Calu3 (cell line): ENCODE measurements at places on chromosomes 3 and 15.

DNA sequence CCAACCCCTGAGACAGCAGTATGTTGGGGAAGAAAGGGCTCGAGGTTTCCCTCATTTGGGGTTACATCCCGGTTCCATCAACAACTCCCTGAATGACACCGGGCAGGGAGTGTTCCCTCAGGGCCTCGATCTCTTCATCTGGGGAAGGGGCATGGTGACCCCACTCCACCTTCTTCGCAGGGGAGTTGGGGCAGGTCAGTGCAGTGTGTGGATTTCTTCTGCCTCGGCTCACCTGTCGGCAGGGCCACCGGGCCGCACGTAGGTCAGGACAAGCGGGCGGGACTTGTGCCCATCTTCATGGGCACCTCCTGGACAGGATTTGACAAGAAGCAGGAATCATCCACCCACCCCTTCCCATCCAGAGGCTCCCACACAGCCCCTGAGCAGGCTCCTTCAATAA is 17.4 kb downstream of the GRIP2 start:
- DNase-seq, result no peak

DNA sequence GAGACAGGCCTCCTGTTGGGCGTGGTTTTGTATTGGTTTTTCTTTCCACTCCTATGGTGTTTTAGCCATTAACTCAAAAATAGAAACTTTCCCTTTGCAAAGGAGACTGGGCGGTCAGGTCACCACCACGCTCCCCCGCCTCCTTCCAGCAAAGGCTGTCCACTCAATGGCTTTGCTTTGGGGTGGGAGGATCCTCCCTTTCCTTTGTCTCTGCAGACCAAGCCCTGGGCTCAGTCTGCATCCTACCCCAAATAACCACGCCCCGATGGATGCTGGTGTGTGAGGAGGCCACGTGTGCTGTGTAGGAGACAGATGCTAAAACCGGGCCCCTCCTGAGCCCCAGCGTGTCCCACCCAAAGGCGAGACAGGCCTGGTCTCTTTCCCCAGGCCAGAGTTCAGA is 68.5 kb downstream of the GRIP2 start:
- no peak for DNase-seq

DNA sequence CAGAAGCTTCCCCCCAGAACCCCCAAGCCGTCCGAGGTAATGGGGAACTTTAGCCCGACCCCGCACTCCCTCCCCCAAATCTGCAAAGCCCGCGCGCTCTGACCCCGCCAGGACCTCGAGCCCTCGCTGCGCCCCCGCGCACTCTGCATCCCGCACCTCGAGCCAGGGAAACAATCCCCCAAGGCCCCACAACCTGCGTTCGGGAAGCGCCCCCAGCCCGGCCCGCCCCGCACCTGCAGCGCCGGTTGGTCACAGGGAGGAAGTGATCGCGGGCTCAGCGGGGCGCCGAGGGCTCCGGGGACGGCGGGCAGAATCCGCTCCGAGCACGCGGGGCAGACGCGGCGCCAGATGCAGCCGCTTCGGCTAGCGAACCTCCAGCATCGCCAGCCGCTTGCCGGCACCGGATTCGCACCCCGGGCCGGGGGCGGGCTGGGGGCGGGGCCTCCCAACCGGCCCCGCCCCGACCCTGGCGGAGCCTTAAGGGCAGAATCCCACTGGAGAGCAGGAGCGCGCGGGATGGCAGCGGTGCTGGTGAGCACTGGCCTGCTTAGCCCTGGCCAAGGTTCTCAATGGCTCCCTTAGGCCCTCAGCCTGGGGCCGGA is at the start of gene CAMKV:
CAMKV (minus strand) TSS at position 382 of the 602 bp plus-strand sequence. CDS start 7,518 bp downstream, outside the sequence.
- no peak for DNase-seq

DNA sequence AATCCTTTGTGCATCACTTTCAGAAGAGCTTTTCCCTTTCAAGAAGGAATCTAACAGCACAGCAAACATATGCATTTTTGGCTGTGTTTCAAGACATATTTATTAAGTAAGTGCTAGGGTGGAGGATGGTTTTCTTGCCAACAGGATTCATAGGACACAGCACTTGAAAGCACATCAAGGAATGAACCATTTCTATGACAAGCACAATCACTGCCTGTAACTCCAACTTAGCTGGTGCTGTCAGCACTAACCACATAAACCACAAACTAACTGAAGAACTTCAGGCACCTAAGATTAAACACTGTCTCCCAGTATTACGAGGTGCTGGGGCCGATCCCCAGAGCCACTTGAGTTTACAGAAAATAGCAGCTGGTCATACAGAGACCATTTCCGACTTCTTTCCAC is 35.4 kb upstream of the SPRED1 start:
- no peak for DNase-seq

- DNase-seq, result no peak
These were observed 66.1 kb downstream of the NOX5 start for GRCh38 chr15:69080295-69081248.

DNA sequence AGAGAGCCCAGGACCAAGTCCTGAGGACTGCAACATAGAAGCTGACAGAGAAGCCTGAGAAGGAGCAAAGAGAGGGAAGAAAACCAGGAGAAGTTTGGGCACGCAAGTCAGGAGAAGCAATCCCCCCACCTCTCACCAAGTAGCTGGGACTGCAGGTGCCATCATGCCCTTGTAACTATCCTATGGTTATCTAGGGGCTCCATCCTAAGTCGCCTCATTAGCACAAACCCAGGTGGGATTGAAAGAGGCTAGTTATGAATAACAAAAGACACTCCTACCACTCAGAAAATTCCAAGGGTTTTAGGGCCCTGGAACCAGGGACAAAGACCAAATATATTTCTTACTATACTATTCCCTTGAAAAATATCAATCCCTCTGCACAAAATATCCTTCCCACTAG is 53.5 kb downstream of the CCR4 start:
- no peak for DNase-seq

DNA sequence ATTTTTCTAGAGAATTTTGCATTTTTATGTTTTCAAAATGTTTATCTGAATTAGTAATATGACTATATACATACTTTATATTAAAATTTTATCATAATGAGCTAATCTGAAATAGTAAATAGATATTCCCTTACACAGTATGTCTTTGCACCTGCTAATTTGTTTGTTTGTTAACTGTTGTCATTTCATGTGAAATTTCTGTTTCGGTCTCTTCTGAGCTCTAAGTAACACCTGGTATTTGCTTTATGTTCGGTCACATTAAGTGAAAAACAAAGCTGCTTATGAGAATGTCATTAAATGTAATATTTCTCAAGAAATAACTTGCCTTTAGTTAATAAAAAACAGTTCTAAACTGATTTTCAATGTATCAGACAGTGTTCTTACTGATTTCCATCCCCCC is 61.1 kb downstream of the FNDC3B start:
- DNase-seq, result no peak

GRCh38 chr15:38028869-38029268 is 94.4 kb downstream of the TMCO5A start:
- no peak for DNase-seq

- DNase-seq, result peak; percentile 72
These were observed 848 bp upstream of the CADPS start for GRCh38 chr3:62876064-62876463.

DNA sequence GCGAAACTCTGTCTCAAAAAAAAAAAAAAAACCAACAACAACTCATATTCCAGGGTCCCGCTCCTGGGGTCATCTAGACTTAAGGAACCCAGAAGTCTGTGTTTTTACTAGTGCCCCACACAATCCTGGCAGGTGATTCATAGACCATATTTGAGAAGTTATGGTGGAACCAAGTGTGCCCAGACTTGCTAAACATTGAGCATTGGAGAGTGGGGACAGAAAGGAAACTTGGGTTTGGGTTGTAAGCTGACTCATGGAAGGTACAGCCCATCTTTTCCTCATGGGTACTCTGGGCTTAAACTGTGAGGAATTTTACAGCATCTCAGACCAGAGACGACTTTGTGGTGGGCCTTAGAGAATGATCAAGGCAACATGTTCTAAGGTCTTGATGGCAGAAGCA is 18.3 kb upstream of the IGF2BP2 start:
- no peak for DNase-seq

DNA sequence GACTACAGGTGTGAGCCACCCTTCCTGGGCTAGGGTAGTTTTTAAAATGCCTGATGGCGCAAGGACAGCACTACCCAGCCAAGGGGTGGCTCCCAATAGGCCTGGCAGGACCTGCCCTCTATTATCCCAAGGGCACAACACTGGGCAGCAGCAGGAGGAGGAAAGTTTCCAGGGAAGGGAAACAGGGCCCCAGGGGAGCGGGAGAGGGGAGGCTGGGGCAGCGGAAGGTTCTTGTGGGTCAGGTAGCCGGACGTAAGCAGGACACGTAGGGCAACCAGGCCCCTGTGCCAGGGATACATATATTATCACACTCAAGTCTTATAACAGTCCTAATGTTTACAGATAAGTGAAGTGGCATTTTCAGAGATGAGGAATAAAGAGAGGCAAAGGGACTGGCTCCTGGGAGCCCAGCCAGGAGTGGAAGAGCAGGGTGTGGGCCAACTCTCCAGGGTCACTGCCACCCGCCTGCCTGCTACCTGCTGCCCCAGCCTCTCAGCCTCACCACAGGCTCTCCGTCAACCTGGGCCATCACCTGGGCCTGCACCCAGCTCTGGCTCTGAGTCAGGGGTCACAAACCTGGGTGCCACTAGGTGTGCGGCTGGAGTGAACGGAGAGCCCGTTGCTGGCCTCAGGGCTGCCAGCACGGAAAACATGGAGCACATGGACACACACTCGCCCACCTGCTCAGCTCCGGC is 73.2 kb upstream of the SNRPA1 start:
- DNase-seq, result no peak

GRCh38 chr3:186988806-186989205 is 58.5 kb downstream of the ST6GAL1 start:
- DNase-seq, result no peak

GRCh38 chr15:39704689-39705088 is 78.0 kb downstream of the FSIP1 start:
- DNase-seq, result no peak

DNA sequence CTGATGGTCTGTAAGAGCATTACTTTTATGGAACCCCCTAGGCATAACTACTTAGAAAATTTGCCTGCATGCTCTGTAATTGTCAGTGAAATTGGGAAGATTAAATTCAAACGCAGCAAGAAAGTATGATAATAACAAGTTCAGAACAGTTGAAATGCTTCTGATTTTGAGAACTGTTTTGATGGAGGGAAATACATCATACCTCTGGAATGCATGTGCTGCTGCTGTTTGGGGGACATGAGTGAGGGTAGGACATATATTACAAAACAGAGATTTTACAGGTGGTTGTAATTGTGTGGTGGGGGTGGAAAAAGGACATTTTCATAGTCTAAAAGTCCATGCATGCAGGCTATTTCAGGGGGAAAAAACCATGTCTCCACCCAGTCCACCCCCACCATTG is 135.0 kb upstream of the DPH6 start:
- DNase-seq, result no peak

DNA sequence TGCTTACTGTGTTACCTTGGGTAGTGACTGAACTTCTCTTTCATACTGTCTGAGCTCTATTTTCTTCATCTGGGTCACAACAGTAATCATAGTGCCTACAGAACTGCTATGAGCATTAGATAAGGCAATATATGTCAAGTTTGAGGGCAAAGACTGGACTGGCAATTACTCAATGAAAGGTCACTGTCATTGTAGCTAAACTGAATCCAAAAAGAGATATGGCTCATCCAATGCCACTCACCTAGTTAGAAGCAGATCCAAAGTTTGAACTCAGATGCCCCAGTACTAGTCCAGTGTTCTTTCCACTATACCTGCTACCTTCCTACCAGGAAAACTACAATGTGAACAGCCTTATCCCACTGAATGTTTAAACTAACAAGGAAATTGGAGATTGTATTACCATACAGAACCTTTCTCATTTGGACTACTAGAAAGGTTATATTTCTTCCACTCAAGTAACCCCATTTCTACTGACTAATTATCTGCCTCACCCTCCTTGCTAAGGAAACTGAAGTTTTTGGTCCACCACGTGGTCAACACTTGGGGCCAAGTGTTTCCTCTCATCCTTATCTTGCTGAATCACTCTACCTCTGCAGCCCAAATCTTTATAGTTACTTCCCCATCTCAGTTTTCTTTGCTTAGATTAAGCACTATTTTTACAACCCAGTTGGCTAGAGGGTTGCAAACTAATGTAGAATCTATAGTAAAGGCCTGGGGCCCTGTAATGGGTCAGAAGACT is 202.3 kb upstream of the LPP start:
- no peak for DNase-seq

GRCh38 chr15:59688423-59688781 is 718 bp downstream of the BNIP2 start:
- peak; percentile 9 for DNase-seq

- no peak for DNase-seq
These were observed 810 bp downstream of the PTPRG start for GRCh38 chr3:61562042-61562720.

GRCh38 chr15:42903388-42904324 is 16.9 kb downstream of the TTBK2 start:
- no peak for DNase-seq

DNA sequence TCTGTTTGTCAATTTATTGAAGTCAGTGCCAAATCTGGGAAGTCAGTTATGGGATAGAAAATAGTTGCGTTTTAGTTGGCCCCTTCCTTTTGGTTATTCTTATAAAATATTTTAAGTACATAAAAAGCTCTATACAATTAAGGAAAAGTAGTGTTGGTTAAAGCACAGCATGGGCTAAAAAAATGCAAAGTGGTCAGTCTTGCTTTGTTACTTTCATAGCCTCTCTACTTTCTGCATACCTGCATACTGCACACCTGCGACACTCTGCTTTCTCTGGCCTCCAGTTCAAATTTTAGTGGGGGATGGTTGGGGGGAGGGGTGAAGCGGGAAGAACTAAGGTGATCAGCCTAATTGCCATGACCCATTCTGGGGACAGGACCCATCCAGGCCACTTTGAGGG is 21.8 kb upstream of the SHC4 start:
- no peak for DNase-seq

- DNase-seq, result no peak
These were observed 62.8 kb downstream of the POLR2M start for GRCh38 chr15:57769266-57769665.

DNA sequence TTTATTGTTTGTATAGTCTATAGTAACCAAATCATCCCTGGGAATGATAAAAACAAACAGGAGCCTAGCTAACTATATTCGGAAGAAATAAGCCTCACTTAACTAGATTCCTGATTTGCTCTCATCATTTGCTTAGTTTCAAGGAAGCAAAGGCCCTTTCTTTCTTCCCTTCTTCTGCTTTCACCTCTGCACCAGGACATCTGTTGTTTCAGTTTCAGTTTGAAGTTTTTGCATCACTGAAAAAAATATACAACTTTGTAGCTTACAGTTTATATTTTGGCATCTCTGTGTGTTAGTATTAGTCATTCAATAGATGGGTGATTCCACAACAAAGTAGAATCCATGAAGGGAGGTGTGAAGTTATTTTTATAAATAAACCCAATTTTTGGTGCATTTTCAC is 113.6 kb upstream of the SNTN start:
- DNase-seq, result no peak
